ENCODE measurements at places on chromosomes 5 and 9.

DNA sequence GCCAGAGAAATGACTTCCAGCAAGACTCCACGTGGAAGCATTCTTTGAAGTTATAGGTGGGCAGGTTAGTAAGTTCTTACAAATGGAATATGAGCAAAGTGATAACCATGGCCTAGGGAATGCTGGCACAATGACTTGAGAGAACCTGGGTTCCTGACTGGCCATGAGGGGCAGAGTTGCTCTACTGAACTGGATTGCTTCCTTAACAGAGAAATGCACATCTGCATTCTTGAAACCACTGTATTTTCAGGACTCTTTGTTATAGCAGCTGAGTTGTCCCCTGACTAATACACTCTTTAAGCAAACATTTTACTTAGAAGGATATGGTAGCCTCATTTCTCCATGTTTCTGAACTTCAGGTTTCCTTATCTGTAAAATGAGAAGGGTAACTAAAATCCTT lies 108.3 kb upstream of the GNA14 start:
- DNase-seq: no peak

- DNase-seq: no peak
These were observed 1.3 kb downstream of the FBXO38 start for GRCh38 chr5:148385094-148385493.

GRCh38 chr9:2904242-2904930 lies 60.5 kb upstream of the PUM3 start:
- no peak for DNase-seq

- peak; percentile 51 for DNase-seq
These were observed 825 bp upstream of the TOR4A start for GRCh38 chr9:137276473-137277328.

DNA sequence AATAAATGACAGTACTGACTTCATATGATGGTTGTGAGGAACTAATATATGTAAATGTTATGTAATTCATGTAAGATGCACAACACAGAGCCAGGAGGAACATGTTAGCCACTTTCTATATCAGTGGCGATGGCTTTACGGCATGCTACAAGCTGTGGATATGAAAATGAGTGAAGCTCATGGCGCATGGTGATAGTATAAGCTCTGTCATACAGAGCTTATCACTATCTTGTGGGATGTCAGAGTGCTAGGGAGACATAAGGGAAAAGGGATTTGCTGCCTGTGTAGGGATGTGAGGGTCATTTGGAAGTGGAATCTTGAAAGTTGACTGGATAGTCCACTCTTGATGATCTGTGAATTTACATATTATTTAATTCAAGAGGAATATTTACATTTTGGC lies 13.6 kb downstream of the CPEB4 start:
- DNase-seq: no peak

DNA sequence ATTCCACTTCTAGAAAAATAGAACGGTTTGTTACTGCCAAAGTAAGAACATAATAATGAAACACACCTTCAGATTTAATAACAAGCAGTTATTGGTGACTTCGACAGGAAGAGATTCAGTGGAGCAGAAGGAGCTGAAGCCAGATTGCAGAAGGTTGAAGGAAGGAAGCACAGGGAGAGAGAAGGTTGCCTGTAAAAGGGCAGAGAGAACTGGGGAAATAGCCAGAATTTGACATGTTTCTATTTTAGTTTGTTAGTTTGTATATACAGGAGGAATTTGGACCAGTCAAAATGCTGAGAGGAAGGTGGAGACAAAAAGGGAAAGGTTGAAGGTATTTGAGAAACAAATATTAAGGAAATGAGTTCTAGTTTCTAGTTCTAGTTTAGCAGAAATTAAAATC lies 269.2 kb upstream of the ELAVL2 start:
- DNase-seq: no peak

DNA sequence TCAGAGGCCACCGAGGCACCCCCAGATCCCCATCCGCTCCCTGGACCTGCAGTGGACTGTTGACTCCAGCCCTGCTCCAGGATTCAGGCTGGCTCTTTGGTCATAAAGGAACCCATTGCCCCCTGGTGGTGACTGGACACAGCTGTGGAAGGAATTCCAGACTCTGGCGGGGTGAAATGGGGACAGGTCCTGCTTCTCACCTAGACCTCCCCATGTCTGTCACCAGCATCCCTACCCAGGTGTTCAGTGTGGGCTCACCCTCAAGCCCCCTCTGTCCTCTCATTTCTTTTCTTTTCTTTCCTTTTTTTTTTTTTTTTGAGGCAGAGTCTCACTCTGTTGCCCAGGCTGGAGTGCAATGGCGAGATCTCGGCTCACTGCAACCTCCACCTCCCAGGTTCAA lies 25.5 kb upstream of the STXBP1 start:
- DNase-seq: peak; percentile 82

DNA sequence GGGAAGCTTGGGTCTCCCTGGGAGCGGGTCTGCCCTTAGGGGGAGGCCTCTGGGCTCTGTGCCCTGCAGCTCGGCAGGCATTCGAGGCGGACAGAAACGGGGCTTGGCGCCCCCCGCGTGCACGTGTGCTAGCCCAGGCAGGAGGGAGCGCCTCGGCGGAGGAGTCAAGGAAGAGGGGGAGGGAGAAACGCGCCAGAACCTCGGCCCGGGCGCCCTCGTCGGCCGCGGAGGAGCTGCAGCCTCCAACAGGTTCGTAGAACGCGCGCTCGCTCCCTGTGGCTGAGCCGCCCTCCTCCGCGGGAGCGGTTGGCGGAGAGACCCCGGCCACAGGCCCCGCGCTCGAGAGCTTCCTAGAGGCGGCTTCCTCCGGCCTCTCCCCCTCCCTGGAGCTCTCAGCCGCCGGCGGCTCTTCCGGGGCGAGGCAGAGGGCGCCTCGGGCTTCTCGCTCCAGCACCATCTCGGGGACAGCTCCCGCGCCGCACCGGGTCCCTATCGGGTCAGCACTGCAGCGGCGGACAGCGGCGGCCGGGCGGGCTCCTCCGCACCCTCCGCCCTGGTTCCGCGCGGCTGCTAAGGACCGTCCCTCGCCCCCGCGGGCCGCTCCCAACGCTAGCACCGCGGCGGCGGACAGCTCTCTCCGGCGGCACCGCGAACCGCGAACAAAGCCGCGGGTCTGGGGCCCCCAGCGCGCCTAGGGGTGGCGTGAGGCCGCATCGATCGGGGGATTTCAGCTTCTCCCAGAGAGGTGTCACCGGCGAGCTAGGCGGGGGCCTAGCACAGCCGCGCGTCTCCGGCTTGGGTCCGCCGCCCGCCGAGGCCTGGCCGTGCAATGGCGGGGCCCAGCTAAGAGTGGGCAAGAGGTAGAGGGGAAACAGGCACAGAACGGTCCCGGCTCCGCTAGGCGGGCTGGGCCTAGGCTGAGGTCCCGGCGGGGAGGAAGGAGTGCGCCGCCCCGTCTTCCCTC lies 74.6 kb upstream of the CPLX2 start:
- DNase-seq: peak; percentile 61

- no peak for DNase-seq
These were observed 295.5 kb upstream of the WWC1 start for GRCh38 chr5:167995844-167996425.

- DNase-seq: no peak
These were observed 114.5 kb downstream of the RXRA start for GRCh38 chr9:134440636-134441226.

- DNase-seq: no peak
These were observed 76.7 kb downstream of the PDE4D start for GRCh38 chr5:59816654-59817300.

- DNase-seq: no peak
These were observed 80.1 kb downstream of the MTREX start for GRCh38 chr5:55387865-55388264.

DNA sequence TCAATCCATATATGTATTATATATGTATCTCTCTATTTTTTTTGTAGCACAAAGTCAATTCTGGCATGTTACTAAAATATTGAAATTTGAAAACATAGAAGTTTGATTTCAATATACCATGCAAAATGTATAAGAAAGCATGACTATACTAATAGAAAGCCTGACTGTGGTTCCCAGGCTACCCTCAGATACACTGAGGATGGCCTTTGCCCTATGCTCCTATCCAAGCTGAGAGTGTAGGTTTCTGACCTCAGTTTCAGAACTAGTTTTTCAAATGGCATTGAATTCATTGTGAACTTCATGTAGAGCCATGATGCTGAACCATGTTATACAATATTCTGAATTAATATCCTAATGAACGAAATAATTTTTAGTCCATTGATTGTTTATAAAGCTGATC lies 220.4 kb upstream of the IZUMO3 start:
- no peak for DNase-seq

DNA sequence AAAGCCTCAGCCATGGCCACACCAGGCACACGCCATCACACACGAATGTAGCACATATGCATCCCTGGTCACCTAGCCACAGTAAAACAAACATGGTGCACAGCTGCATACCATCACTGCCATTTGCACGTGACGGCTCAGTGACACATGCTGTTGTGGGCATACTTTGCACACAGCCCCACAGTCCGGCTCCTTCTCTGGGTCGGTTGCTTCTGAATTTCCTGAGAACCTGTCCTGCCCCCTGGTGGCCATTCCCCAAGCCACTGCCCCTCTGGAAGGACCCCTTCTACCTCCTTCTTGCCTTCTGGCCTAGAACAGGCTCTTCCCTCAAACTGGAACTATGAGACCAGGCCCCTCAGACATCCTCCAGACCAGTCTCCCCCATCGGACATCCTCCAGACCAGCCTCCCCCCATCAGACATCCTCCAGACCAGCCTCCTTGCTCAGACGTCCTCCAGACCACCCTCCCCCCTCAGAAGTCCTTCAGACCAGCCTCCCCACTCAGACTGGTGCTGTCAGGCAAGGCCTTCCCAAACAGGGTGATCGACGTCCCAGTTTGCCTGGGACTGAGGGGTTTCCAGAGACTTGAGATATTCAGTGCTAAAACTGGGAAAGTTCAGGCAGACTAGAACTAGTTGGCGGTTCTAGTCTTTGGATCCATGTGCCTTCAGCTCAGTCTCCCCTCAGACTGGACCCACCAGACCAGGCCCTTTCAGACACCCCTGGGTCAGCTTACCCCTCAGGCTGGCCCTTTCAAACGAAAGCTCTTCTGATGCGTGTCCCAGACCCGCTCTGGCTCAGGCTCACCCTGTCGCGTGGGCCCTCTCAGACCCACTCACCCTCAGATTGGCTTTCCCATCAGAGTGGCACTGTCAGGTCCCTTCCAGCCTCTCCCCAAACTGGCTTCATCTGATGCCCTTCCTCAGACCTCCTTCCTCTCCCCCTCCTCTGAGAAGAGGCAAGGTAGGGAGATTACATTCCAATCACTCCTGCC lies 24.3 kb upstream of the ENHO start:
- peak; percentile 79 for DNase-seq

GRCh38 chr9:98378206-98378780 lies 122.8 kb upstream of the TBC1D2 start:
- DNase-seq: peak; percentile 18

GRCh38 chr9:32839013-32839885 lies 55.9 kb downstream of the TMEM215 start:
- peak; percentile 0 for DNase-seq

- DNase-seq: peak; percentile 51
These were observed 61.6 kb downstream of the C9orf152 start for GRCh38 chr9:110146373-110146772.

DNA sequence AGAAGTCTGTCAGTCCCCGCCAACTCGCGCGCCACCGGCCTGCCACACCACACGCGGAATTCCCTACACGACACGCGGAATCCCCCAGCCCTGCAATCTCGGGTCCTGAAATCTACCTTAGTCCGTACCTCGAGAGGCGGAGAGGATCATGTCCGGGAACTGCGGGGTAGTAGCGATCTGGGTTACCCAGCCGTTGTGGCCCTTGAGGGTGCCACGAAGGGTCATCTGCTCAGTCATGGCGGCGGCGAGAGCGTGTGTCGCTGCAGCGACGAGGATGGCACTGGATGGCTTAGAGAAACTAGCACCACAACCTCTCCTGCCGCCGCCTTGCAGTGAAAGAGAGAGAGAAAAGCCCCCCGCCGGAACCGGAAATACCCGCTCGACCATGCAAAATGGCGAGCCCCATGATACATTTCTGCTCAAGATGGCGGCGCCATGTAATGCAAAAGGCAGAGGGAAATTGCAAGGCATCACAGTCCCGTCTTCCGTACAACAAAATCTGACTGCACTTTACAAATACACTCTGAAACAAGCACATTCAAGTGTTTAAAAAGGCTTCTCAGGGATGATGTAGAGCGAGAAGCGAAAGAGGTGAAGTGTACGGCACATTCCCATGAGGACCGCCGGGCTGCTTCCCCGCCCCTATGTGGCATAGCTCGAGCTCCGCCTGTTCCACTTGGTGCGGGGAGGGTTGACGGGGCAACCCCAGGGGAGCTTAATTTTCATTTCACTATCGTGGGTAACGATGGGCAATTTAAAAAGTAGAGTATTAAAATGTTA lies at the start of gene RACK1:
Gene RACK1, minus strand, starts transcription at position 343 of the 780 bp plus-strand sequence. Its CDS starts 106 bp downstream, at position 237.
- DNase-seq: peak; percentile 85

DNA sequence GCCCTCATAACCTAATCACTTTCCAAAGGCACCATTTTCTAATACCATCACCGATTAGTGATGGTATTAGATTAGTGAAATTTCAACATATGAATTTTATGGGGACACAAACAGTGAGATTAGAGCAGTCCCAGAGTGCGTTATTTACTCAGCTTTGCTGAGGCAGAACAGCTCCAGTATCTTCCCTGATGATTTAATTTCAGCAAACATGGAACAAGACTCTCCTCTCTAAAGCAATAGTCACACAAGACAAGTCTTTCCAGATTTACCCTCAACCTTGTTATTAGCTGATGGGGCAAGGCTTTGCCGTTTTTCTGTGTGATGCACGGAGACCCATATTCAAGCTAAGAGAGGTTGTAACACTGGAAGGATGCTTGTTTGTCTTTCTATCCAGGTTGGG lies 333.4 kb downstream of the FBXL7 start:
- DNase-seq: no peak

- DNase-seq: peak; percentile 50
These were observed 3.2 kb upstream of the ACOT12 start for GRCh38 chr5:81397176-81397575.

DNA sequence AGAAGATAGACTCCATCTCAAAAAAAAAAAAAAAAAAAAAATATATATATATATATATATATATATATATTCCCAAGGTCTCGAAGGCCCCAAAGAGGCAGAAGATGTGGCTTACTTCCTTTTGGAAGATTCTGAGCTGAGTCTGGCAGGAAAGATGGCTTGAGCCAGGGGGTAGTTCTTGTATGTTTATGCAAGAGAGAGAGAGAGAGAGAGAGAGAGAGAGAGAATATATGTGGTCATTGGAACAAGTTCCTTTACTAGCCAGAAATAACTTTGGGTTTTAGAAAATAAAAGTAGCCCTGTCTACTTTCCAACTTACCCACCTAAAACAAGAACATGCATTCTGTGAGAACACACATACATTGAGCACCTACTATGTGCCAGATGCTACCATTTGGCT lies 17.6 kb downstream of the NCS1 start:
- peak; percentile 64 for DNase-seq

GRCh38 chr9:86846656-86847055 lies 100.7 kb downstream of the GAS1 start:
- DNase-seq: peak; percentile 54

All from fibroblast of mammary gland (primary cell).